ENCODE measurements at places on chromosomes 5 and 9. TPM values are rescaled to one million over a fixed set of nuclear protein-coding genes. Genes with fewer than 3 reads are reported as not detected.

The HEMGN gene
- polyA plus RNA-seq = 3.3 TPM

DNA sequence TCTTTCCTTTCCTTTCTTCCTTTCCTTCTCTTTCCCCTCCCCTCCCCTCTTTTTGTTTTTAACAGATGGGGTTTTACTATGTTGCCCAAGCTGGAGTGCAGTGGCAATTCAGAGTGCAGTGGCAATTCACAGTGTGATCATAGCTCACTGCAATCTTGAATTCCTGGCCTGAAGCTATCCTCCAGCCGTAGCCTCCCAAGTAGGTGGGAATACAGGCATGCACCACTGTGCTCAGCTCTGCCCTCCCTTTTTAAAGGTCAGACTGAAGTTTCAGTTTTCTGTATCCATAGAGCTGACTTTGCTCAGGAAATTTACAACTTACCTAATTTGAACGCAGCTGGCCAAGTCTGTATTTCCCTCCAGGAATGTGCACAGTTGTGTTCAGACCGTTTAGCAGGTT lies 696 bp downstream of the CCL28 start:
- DNase-seq = no peak

The CCDC192 gene
- 1.1 TPM for polyA plus RNA-seq

The MSX2 gene
- polyA plus RNA-seq = 0.35 TPM

DNA sequence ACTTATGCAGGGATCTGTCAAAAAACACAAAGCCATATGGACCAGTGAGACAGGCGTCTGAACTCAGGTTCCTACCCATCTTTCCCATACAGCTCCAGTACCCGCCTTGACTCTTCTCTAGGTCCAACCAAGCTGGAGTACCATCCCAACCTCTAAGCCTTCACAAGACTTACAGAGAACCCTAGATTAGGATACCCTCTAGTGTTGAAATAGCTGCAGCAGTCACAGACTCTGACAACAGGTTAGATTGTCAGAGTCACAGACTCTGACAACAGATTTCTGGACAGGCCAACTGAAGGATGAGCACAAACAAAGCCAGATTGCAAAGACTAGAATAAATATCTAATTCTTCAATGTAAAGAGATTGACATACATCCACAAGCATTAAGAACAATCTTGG lies 266.1 kb downstream of the GRIA1 start:
- DNase-seq = no peak

GRCh38 chr5:145715412-145715811 lies 119.7 kb downstream of the PRELID2 start:
- DNase-seq = no peak

DNA sequence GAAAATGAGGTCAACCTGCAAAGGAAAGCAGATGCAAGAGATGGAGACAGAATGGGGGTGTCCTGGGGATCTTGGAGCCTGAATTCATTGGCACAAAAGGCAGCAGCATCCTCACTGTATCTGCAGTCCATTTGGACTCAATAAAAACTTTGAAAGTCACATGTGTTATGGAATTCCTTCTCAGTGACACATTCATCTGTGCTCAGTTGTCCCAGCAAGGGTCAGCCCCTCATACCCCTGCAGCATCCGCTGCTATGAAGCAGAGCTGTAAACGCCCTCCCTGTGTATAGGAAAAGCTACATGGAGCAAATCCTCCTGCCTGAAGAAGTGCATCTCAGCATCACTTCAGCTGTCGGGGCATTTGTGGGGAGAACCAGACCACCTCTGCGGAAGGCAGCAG lies 14.5 kb upstream of the RARS1 start:
- no peak for DNase-seq

DNA sequence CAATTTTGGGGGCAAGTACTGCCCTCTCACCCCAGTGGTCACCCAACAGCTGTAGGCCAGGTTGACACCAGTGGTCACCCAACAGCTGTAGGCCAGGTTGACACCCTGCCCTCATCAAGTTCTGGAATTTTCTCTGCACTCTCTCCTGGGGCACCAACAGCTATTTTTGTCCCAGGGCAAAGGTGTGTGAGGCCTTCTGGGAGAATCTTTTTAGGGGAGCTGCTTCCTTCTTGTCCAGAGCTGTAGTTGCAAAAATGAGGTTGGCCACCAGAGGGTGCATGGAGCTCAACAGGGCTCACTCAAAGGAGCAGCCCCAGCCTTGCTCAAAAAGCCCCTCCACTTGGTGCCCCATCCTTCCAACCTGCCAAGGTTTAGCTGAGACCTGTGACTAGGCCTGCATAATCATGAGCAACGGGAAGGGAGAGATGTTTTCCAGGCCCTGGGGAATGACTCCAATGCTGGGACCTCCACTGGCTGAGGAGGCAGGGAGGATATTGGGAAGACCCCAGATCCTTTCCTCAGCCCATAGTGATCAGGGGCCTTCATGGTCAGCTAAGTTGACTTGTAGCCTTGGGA lies 10.6 kb upstream of the P4HA2 start:
- no peak for DNase-seq

The CTSV gene
- polyA plus RNA-seq = 24.0 TPM

GRCh38 chr9:127796225-127796813 lies 6.4 kb upstream of the FPGS start:
- DNase-seq = no peak

GRCh38 chr5:133259199-133259997 lies 207.6 kb downstream of the HSPA4 start:
- DNase-seq = no peak

- no peak for DNase-seq
Observed at GRCh38 chr9:15735083-15735857, 182.4 kb downstream of the CCDC171 start.

GRCh38 chr5:169911448-169912212 lies 68.7 kb downstream of the INSYN2B start:
- no peak for DNase-seq

- no peak for DNase-seq
Observed at GRCh38 chr5:37721447-37721871, 118.4 kb downstream of the GDNF start.

The MLANA gene
- polyA plus RNA-seq = 0.61 TPM

DNA sequence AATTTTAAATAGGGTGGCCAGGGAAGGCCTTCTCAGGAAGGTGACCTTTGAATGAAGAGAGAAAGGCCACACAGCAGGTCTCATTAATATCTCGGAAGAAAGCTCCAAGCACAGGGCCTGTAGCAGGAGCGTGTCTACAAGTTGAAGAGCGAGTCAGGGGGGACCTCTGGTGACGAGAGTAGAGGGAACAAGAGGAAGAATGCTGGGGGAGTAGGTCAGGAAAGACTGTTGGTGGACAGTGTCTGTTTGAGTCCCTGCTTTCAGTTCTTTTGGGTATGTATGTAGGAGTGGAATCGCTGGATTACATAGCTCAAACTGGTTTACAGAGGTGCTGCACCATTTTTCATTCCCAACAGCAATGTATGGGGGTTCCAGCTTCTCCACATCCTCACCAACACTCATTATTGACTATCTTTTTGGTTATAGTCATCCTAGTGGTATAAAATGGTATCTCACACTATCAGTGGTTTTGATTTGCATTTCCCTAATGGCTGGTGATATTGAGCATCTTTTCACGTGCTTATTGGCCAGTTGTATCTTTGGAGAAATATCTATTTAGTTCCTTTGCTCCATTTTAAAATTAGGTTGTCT lies 55.8 kb downstream of the NUP214 start:
- DNase-seq = no peak

DNA sequence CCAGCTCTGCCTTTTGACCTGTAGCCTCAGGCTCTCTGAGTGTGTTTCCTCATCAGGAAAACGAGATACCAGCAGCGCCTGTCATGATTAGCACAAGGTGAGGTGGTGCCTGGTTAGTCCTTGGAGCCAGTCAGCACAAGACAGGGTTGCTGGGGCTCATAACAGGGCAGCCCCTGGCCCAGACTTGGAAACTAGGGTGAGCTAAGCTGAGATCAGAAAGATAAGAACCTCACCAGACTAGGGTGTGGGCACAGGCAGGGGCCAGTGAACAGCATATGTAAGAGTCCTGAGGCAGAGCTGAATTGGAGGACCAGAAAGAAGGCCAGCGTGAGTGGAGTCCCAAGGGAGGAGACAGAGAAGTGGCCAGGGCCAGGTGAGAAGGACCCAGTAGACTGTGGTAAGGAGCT lies 42.7 kb upstream of the FUBP3 start:
- DNase-seq = no peak

The REEP2 gene
- 12.9 TPM for polyA plus RNA-seq

GRCh38 chr5:133643365-133643764 lies 31.0 kb upstream of the FSTL4 start:
- no peak for DNase-seq

GRCh38 chr9:96604004-96604319 lies 15.7 kb downstream of the CDC14B start:
- DNase-seq = no peak

- no peak for DNase-seq
Observed at GRCh38 chr5:81901586-81901985, 70.2 kb upstream of the ATG10 start.

DNA sequence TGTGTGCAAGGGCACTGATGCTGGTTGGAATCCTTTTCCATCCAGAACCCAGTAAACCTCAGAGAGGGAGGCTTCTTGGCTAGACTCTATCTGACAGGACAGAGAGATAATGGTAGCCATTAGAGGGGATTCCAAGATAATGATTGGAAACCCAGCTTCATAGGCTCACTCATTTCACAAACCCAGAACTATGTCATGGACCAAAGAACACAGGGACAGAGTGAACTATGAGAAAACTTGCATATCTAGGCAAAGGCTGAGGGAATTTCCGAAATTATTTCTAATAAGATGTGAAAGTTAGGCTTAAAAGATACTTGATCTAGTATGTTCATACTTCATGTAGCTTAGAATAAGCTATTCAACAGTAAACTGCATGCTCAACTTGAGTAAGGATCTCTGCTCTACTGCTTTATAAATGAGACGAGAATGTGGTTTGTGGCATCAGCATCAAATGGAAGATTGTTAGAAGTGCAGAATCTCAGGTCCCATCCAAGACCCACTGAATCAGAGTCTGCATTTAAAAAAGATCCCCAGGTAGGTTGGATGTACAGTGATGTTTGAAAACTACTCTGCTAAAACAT lies 261.4 kb downstream of the DMRT2 start:
- DNase-seq = no peak

The FBXL17 gene
- polyA plus RNA-seq = 26.4 TPM

GRCh38 chr5:56825222-56825824 lies 10.0 kb downstream of the MAP3K1 start:
- DNase-seq = no peak

The IRX2 gene
- polyA plus RNA-seq = 27.8 TPM

- DNase-seq = no peak
Observed at GRCh38 chr5:59491945-59492344, 401.6 kb downstream of the PDE4D start.

- no peak for DNase-seq
Observed at GRCh38 chr9:26172301-26172700, 494.1 kb upstream of the TUSC1 start.

DNA sequence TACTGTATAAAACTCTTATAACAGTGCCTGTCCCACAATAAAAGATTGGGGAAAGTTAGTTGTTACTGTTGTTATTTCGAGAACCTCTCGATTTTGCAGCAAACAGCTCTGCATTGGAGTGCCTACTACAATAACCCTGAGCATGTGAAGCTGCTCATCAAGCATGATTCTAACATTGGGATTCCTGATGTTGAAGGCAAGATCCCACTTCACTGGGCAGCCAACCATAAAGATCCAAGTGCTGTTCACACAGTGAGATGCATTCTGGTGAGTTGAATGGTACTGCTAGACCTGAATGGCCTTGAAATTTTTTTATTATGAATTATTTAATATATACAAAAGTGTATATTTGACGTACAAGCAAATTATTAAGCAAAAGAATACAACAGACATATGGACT lies 123.2 kb downstream of the TEX10 start:
- DNase-seq = no peak

GRCh38 chr5:36444582-36445418 lies 143.1 kb upstream of the RANBP3L start:
- DNase-seq = no peak

The GPR151 gene
- not detected for polyA plus RNA-seq

GRCh38 chr5:110040178-110040577 lies 350.5 kb downstream of the MAN2A1 start:
- DNase-seq = no peak

DNA sequence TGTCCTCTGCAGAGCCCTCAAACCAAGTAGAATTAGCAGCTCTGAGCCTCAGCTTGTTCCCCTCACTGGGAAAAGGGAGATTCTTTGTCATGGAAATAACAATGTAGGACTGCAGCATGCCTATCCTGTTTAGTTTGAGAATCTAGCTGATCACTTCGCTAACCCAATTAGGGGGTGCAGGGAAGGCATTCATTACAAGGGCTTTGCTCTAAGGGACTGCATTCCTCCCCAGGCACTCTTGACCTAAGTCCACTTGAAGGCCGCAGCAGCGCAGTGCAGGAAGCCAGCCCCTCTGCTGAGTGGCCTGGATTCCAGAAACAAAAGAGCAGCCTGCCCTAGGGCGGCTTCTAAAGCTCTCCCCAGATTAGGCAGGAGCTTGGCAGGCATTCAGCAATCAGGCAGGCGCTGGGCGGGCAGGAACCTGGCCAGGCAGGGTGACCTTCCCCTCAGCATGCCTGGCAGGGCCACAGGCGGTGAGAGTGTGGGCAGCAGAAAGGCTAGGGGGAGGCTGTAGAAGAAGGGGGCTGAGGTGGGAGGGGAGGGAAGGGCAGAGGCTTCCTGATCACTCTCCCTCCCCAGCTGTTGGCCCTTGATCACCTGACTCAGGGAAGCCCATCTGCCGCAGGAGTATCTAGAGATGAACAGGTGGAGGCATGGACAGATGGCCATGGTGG lies 24.8 kb downstream of the CCNJL start:
- DNase-seq = no peak

Data from right renal pelvis (tissue), 4 donors.